ENCODE measurements at places on chromosomes 2 and 18.

DNA sequence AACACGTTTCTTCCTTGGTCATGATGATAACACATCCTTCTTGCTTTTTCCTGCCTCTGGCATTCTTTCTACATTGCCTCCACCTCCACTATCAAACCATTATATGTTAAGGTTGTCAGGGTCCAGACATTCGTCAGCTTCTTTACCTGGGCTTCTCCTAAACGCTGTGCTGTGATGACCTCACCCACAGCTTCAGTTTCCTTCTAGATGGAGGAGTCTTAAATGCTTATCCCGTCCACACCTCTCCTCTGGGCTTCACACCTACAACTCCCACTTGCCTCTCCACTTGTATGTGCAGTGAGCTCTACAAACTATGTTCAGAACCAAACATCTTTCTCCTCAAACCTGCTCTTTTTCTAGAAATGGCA, 666 bp upstream of the STAT1 start:
- DNase-seq = peak; percentile 55

DNA sequence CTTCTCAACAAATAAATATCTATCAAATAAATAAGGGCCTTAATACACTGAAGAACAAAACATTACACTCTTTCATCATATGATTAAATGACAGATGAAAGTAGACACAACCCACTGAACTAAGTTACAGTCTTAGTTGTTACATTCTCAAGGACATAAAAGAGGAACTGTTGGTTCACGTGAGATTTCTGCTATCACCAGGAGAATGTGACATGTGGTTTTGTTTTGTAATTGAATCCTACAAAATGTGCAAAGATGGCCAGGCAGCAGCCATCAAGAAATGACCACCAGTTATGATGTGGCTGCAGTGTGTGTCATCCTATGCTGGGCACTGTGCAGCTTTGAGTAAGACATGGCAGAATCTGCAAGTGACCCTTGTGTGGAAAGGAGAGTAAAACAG, 310.6 kb upstream of the PIK3C3 start:
- DNase-seq = no peak

- peak; percentile 53 for DNase-seq
Observed at GRCh38 chr2:232761301-232761907, 15.0 kb downstream of the KCNJ13 start.

- no peak for DNase-seq
Observed at GRCh38 chr2:135144343-135144742, 92.3 kb downstream of the RAB3GAP1 start.

DNA sequence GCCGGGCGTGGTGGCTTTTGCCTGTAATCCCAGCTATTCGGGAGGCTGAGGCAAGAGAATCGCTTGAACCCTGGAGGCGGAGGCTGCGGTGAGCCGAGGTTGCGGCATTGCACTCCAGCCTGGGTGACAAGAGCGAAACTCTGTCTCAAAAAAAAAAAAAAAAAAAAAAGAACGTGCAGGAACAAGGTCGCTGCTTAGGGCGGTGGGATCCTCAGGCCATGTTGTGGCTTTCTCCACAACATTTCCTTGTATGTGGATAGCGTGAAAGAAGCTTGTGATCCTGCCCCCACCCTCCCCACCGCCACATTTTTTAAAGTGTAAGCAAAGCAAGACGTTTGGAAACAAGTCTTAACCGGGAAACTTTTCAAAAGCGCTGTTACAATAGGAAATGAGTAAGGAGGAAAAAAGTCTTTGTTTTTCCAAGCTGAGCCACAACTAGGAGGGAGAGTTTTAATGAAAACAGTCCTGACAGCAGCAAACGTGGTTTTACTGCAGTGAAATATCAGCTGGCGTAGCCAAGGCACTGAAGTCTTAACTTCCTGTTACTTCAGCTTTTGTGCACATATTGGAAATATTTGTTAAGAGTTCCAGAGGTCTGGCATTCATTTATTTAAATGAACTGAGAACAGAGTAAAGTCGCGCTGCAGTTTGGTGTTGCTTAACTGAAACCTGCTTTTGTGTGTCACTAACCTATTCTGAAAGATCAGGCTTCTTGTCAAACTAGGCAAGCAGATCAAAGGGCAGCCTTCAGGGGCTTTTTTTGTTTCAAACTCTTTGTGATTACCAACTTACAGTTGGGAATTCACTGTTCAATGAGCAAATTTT, 3.8 kb downstream of the TGIF1 start:
- peak; percentile 37 for DNase-seq

- DNase-seq = no peak
Observed at GRCh38 chr2:24147364-24147763, 24.1 kb downstream of the FAM228B start.

DNA sequence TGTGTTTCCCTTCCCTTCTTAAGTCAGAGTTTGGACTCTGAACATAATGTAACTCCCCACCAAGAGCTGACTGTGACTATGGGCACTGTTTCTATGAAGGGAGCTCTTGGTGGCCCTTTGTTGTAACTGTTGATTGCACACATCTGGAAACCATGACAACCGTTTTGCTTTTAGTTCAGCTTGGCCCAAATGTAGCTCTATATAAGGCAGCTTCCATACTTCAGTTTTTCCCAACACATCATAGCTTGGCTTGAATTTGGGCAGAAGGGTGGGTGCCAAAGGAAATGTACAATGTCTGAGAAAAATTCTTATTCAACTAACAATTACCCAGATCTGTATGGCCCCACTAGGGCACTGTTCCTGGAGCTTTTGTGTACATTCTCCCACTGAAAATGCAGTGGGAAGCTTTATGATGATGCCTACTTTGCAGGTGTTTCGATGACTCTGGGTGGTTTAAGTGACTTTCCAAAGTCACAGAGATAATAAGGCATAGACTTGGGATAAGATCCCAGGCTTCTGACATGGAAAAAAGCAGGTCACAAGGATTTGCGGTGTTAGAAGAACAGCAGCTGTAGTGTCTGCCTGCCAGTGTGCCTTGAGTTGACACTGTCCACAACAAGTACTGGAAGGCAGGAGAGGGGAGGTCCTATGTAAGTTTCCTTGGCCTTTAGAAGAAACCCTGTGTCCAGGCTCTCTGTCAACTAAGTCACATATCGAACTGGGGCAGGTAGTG, 2.4 kb upstream of the CETN1 start:
- DNase-seq = no peak

DNA sequence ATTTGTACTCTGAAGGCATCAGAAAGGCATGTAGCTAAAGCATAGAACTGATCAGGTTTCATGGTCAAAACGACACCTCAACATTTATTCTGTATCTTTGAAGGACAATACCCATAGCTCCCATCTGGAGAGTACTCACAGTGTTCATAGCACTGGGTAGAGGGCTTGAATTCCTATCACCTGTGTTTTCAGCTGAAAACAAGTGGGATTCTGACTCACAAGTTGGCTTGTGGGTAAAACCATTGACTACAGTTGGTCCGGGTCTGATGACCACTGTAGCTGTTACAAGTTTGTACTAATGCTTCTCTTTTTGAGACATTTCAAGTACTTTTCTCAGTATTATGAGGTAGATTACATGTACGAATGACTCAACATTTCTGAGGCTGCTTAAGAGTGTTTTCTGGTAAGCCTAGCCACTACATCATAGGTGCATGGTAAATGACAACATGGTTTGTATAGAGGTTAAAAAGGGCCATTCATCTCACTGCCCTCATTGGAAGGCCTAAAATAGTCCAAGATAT, 68.6 kb upstream of the PELI1 start:
- peak; percentile 80 for DNase-seq

GRCh38 chr2:25184254-25184653, 15.9 kb upstream of the POMC start:
- no peak for DNase-seq

DNA sequence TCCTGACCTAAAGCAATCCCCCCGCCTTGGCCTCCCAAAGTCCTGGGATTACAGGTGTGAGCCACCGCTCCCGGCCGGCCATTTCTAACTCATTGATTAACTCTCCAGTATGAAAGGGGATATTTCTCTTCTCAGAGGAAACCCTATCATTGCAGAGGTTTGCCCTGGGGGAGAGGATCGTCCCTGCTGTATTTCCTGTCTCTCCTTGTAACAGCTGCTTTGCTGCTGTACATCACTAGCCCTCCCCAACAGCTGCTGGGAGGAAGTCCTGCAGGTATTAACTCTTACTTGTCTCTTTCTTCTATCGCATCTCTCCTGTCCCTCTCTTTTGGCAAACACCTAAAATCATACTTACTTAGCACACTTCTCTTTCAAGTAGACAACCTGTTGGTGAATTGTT, 219.0 kb upstream of the DSEL start:
- DNase-seq = no peak

DNA sequence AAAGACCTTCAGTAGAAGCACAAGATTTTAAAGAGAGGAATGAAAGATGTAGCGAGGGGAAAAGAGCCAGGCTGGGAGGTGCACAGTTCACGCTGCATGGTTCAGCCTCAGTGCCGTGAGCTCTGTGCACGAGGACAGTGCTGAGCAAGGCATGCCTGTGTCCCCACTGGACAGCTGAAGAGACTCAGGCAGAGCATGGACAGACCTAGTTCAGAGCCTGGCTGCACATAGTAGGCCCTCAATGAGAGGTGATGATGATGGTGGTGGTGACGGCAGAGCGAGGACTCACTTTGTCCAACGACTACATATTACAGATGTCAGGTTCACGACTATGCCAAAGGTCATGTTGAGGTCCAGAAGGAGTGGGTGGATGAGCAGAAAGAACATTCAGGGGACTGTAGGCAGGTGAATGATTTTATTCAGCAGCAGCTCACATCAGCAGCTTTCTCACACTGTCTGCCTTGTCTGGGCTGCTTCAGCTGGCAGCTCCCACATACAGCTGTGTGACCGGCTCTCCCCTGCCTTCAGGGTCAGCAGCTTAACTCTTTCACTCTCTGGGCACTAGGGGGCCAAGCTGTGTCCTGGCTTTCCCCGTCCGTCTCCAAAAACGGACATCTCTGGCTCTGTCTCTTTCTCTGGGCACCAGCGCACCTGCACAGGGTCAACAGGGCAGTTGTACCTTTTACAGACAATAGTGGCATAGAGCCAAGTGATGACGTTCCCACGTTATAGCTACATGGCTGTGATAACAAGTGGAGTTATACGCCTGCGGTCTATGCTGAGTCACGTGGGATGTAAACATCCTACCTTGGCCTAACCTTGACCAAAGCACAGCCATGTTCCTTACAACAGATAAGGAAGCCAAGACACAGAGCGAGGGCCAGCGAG, 128.8 kb upstream of the MSH6 start:
- peak; percentile 28 for DNase-seq

DNA sequence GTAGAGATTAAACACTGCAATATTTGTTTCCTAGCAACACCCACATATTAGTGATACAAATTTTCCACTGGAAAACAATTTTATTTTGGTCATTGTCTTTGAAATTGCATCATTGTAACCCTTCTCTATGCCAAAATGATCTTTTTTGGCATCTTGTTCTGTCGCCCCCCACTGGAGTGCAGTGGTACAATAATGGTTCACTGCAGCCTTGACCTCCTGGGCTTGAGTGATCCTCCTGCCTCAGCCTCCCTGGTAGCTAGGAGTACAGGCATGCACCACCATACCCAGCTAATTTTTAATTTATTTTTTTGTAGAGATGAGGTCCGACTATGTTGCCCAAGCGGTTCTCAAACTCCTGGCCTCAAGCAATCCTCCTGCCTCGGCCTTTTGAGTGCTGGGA, 117.4 kb downstream of the PIK3C3 start:
- no peak for DNase-seq

GRCh38 chr2:17232776-17233556, 285.3 kb downstream of the RAD51AP2 start:
- no peak for DNase-seq

- no peak for DNase-seq
Observed at GRCh38 chr2:169009865-169010579, 21.1 kb downstream of the ABCB11 start.

DNA sequence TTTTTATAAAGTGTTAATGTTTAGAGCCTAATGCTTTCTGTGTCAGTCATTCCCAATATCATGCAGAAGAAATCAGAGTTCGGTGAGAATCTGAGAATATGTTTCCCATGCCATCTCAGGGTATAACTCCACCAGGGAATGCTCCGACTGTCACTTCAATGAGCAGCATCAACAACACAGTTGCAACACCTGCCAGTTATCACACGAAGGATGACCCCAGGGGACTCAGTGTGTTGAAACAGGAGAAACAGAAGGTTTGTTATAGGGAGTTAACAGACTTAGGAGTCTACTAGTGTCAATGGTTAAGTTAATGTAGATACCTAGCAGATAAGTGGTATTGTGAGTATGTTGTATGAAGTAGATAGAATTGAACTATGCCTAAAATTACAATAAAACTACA, 31.0 kb downstream of the VAPA start:
- DNase-seq = no peak

DNA sequence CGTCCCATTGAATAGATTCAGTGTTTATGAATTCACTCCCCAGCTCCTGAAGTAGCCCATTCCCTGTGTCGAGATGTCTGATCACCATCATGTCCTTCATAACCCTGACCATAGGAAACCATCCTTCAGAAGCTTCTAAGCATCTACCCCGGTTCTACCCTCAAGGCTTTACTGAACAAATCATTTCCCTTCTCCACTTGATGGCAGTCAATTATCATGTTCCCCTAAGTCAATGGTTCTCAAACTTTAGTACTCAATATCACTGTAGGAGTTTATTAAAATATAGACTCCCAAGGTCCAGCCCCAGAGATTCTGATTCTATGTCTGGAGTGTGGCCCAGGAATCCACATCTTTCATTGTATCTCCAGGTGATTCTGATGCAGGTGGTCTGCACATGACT, 228.4 kb upstream of the SP5 start:
- no peak for DNase-seq

GRCh38 chr18:43310239-43310638, 32.9 kb upstream of the SYT4 start:
- no peak for DNase-seq

GRCh38 chr2:208929139-208929864, 494.5 kb upstream of the MAP2 start:
- no peak for DNase-seq
